Central memory CD8-positive, alpha-beta T cell (primary cell): ENCODE measurements at places on chromosomes 3 and 15.

DNA sequence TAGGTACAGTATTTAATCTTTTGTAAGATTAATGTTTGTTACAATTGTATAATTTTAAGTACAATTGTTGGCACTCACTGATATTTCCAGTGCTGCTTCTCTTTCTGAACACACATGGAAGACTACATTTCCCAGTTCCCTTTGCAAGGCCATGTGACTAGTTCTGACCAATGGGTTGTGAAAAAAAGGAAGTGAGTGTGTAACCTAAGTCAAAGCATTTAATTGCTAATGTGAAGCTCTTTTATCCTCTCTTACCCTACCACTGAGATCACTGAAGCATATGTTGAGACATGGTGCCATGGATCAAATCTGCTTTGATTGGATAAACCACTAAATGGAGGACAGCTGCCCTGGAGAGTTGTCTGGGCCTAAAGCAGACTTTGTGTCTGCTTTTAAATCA is 83.9 kb upstream of the PLXND1 start:
- peak; percentile 39 for DNase-seq
- peaks cover 11% of the 10 kb centered on the region for H3K4me1 ChIP-seq
- H3K36me3 ChIP-seq, result peaks cover 1% of the 10 kb centered on the region
- no peak overlapping the region for H3K27ac ChIP-seq
- no peak overlapping the region for H3K4me3 ChIP-seq

GRCh38 chr3:141368062-141368924 is at the start of gene ZBTB38:
Gene ZBTB38 (plus strand): TSS chr3:141368504. CDS start chr3:141442389, 73,885 bp downstream.
- H3K27me3 ChIP-seq, result no peaks in the 10 kb centered on the region
- H3K36me3 ChIP-seq, result no peaks in the 10 kb centered on the region
- no peak for DNase-seq
- H3K4me3 ChIP-seq, result no peak within 1 kb of the TSS
- H3K4me1 ChIP-seq, result no peaks in the 10 kb centered on the region

- no peaks in the 10 kb centered on the region for H3K4me1 ChIP-seq
- DNase-seq, result no peak
- H3K27ac ChIP-seq, result no peak overlapping the region
- no peak overlapping the region for H3K4me3 ChIP-seq
- H3K36me3 ChIP-seq, result no peaks in the 10 kb centered on the region
These were observed 309.8 kb downstream of the GBE1 start for GRCh38 chr3:81451611-81452010.

DNA sequence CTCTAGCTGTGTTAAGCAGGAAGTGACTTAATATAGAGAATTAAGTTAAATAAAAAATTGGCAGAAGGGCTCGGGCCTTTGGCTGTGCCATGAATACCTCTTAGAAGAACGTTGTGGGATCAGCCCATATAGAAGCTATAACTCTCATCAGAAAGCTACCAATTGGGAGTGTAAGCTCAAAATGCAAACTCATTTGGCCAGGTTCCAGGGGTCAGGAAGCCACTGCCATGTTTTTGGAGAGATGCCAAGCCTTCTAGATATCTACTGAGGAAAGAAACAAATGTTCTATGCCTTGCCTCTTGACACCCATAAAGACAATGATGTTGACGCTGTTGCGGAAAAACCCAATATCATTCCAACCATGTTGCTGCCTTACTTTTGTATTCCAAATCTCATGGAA is 475.2 kb upstream of the TGFBR2 start:
- peaks cover 2% of the 10 kb centered on the region for H3K36me3 ChIP-seq
- DNase-seq, result no peak
- no peak overlapping the region for H3K27ac ChIP-seq
- no peak overlapping the region for H3K4me3 ChIP-seq

DNA sequence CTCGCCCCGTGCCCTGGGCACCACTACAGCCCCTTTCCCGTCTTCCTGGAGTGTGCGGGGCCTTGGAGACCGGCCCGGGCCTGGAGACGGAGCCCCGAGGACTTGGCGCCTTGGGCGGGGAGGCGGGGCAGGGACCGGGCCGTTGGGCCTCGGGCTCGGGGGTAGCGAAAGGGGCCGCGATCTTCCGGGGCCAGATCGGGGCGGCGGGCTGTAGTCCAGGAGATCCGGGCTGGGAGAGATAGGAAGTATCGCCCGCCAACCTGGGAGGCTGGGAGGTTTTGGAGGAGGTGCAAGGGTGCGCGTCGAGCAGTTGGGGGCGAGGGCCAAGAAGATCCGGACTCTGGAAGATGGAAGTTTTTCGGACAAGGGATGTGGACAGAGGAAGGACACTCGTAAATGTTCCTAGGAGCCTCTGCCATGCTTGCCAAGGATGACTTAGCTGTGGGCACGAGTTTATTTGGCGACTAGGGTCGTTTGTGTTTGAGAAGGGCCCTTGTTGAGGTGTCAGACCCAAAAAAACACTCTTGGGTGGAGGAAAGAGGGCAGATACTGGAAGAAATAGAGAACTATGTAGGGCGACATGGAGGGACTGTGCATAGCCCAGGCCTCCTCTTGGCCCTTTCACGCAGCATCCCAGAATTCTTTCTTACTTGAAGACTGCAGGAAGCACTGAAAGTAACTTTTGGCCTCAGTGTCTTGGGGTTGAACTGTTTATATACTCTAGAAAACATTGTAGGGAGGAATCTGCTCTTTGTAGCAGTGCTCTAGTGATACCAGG is 712 bp downstream of the RTF1 start:
- H3K4me3 ChIP-seq, result peak overlapping the region; percentile 91
- peak overlapping the region; percentile 94 for H3K27ac ChIP-seq
- no peaks in the 10 kb centered on the region for H3K27me3 ChIP-seq
- peaks cover 12% of the 10 kb centered on the region for H3K36me3 ChIP-seq

DNA sequence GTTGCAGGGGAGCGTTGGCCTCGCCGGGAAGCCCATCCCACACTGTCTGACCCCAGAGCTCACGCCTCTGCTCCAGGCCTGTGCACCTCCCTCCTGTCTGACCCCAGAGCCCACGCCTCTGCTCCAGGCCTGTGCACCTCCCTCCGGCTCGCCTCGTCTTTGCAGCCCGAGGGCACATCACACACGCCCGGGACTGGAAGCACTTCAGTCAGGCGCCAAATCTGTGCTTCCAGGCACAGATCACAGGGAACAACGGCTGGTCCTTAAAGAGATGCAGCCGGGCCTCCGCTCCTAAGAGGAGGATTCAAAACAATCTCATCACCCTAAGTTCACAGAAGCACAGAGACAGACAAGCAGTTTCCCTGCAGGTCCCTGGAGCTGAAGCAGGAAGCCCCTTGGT is 103.0 kb upstream of the RPL32 start:
- H3K36me3 ChIP-seq, result peaks cover 14% of the 10 kb centered on the region
- DNase-seq, result no peak

GRCh38 chr15:50977162-50977561 is 68.7 kb downstream of the AP4E1 start:
- no peak for DNase-seq
- H3K36me3 ChIP-seq, result peaks cover 6% of the 10 kb centered on the region
- H3K4me1 ChIP-seq, result peaks cover 16% of the 10 kb centered on the region
- no peak overlapping the region for H3K27ac ChIP-seq
- no peaks in the 10 kb centered on the region for H3K27me3 ChIP-seq
- no peak overlapping the region for H3K4me3 ChIP-seq

GRCh38 chr15:66873856-66874255 is 171.8 kb downstream of the SMAD6 start:
- H3K27ac ChIP-seq, result no peak overlapping the region
- H3K4me1 ChIP-seq, result no peaks in the 10 kb centered on the region
- no peaks in the 10 kb centered on the region for H3K36me3 ChIP-seq
- H3K4me3 ChIP-seq, result no peak overlapping the region

GRCh38 chr3:141797819-141798447 is 34.7 kb downstream of the GRK7 start:
- DNase-seq, result no peak
- H3K4me3 ChIP-seq, result peak overlapping the region; percentile 84
- H3K4me1 ChIP-seq, result peaks cover 55% of the 10 kb centered on the region

DNA sequence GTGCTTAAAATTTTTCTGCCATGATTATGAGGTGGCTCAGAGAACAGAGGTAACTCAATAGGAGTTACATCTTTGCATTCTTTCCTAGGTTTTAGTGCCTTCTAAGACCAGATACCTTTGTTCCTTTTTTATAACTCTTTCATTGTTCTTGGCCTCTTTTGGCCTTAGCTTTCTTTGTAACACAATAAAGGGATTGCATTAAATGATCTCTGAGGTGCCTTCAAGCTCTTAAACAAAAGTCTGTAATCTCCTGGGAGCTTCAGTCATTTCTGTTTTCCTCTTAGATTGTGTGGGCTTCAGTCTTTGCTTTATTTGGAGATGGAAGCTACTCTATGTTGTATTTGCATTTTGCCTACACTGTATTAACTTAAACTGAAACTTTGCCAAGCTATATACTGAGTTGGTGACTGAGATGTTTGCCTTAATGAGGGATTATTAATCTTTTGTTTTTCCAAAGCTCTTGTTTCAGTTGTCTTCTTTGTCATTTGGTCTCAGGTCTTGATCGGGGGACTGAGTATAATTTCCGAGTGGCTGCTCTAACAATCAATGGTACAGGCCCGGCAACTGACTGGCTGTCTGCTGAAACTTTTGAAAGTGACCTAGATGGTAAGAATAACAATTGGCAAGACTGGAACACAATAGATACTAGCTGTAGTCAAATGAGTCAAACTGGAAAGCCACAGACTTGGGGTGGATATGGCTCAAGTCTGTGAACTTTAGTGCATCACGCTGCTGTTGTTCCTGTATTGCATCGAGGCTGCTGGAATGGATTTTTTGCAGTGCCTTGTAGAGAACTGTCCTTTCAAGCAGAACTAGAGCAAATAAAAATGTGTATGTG is 110.3 kb downstream of the HCN4 start:
- H3K36me3 ChIP-seq, result peaks cover 9% of the 10 kb centered on the region
- no peak overlapping the region for H3K4me3 ChIP-seq
- DNase-seq, result no peak

- H3K27me3 ChIP-seq, result peaks cover 56% of the 10 kb centered on the region
- no peaks in the 10 kb centered on the region for H3K4me1 ChIP-seq
- no peak overlapping the region for H3K27ac ChIP-seq
- DNase-seq, result no peak
- no peaks in the 10 kb centered on the region for H3K36me3 ChIP-seq
These were observed 141.6 kb upstream of the FOXB1 start for GRCh38 chr15:59862191-59863155.

GRCh38 chr15:99365242-99365641 is 114.0 kb downstream of the LRRC28 start:
- no peak overlapping the region for H3K27ac ChIP-seq
- DNase-seq, result no peak
- H3K4me1 ChIP-seq, result no peaks in the 10 kb centered on the region
- H3K27me3 ChIP-seq, result no peaks in the 10 kb centered on the region
- H3K4me3 ChIP-seq, result no peak overlapping the region

- H3K27ac ChIP-seq, result no peak overlapping the region
- H3K36me3 ChIP-seq, result peaks cover 6% of the 10 kb centered on the region
- peaks cover 37% of the 10 kb centered on the region for H3K4me1 ChIP-seq
- no peak for DNase-seq
- H3K27me3 ChIP-seq, result no peaks in the 10 kb centered on the region
- H3K4me3 ChIP-seq, result no peak overlapping the region
These were observed 63.9 kb downstream of the XXYLT1 start for GRCh38 chr3:195207056-195207455.

- H3K27me3 ChIP-seq, result no peaks in the 10 kb centered on the region
- H3K27ac ChIP-seq, result no peak overlapping the region
- H3K4me1 ChIP-seq, result peaks cover 33% of the 10 kb centered on the region
- peaks cover 2% of the 10 kb centered on the region for H3K36me3 ChIP-seq
- H3K4me3 ChIP-seq, result peak overlapping the region; percentile 8
These were observed 32.7 kb downstream of the STARD9 start for GRCh38 chr15:42608110-42608531.
